ENCODE measurements at places on chromosomes 4 and X.

- no peak for DNase-seq
These were observed 32.4 kb upstream of the TMLHE start for GRCh38 chrX:155645180-155645579.

- no peak for DNase-seq
These were observed 7.2 kb upstream of the FAM9C start for GRCh38 chrX:13051529-13052172.

- DNase-seq = no peak
These were observed 506.9 kb downstream of the MAGEB5 start for GRCh38 chrX:26722666-26723428.

GRCh38 chr4:53116954-53117353 is 248.9 kb downstream of the SCFD2 start:
- DNase-seq = no peak

- no peak for DNase-seq
These were observed 3.4 kb upstream of the IGBP1 start for GRCh38 chrX:70129816-70130215.

- no peak for DNase-seq
These were observed 247.7 kb upstream of the ARSJ start for GRCh38 chr4:114226968-114227760.

DNA sequence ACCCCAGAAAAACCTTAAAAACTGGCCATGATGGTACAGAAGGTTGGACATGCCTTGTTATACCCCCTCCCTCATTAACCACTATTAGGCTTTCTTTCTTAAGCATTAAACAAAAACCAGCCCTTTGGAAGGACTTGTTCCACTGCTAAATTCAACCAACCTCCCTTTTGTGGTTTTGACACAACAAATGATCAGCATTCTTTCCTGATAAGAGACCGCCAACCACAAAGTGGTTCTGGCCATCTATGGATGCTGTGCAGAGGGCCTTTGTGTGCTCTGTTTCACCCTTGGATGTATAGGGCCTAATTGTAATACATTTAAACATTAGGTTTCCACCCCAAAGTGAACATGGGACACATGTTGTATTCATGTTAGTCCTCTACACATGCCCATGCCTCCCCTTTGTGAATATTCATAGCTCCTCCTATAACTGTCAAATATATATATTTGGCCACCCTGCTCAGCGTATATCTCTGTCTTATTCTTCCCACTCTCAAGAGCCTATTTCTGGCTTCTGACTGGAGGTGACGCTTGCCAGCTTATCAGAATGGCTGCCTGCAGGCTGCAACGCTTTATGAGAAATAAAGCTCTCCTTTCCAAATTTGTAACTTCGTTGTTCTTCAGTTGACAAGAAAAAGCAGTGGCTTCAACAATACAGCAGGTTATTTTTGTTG is 126.6 kb downstream of the NPNT start:
- no peak for DNase-seq

DNA sequence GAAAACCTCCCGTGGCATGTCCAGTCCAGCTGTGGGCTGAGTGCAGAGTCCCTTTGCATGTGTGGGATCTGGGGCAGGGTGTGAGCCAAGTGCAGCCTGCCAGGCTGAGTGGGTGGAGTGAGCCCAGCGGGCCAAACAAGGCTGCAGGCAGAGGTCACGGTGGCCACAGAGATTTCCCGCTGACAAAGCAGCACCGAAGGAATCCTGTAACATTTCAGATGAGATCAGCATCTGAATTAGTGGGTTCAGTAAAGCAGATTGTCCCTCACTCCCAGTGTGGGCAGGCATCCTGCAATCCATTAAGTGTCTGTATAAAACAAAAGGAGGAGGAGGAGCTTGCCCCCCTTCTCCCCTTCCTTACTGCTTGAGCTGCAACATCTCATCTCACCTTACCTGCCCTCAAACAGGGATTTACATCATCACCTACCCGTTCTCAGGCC is 324.4 kb downstream of the FAT4 start:
- no peak for DNase-seq

- no peak for DNase-seq
These were observed 97.8 kb downstream of the ZNF674 start for GRCh38 chrX:46447384-46447783.

DNA sequence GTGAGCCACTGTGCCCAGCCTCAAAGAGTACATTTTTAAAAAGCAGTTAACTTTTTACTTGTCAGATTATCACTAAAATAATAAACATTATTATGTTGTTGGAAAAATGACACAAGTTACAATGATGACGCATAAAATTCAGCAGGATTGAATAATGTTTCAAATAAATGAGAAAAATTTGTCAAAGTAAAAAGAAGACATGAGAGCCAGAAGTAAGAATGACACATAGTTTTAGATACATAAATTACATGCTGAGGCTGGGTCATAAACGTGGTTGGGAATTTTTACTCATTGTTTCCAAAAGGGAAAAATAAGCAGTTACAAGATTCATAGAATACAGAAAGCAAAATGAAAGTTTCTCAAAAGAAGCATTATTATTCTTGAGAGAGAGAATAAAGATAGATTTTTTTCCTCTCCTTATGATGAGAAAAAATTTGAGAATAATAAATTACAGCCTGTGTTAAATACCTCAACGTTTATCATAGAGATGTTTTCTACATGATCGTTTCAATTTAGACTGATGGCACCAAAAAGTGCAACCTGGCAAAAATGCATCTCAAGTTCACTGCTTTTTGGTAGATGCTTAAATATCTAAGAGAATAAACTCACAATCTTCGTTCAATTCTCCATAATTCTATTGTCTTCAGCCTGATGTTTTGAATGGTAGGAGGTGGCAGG is 40.4 kb downstream of the GUCY1B1 start:
- DNase-seq = no peak

DNA sequence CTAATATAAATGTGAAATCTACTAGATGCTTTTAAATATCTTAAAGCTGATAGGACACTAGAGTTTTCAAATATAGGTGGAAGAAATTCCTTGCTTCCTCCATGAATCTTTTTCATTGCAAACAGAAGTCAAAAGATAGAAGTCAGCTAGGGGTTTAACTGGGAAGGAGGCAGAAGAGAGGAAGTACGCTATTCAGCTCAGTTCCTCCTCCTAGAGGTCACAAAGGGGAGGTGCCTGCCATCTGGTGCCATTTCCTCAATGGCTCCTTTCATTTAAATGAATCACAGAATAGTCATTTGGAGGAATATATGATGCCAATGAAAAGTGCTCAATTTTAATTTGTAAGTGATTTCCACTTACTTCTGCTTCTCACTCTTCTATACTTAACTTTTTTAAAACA is 8.5 kb downstream of the COL25A1 start:
- no peak for DNase-seq

- DNase-seq = no peak
These were observed 423 bp downstream of the CRMP1 start for GRCh38 chr4:5892323-5893003.

DNA sequence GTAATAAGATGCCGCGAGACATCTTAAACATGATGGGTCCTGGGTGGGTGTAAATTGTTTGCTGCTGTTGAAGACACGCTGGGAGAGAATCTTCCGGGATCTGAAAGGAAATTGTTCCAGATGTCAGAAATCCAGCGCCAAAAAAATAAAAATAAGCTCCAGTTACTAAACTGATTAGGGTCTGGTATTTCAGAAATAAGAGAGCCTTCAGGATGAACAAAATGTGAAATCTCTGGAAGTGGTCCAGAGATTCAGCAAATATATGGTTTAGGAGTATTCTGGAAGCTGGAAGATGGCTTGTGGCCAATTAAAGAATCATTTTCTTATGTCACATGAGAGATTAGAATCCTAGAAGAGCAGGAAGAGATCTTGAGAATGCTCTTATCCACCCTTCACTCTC is 75.8 kb upstream of the NHS start:
- no peak for DNase-seq

DNA sequence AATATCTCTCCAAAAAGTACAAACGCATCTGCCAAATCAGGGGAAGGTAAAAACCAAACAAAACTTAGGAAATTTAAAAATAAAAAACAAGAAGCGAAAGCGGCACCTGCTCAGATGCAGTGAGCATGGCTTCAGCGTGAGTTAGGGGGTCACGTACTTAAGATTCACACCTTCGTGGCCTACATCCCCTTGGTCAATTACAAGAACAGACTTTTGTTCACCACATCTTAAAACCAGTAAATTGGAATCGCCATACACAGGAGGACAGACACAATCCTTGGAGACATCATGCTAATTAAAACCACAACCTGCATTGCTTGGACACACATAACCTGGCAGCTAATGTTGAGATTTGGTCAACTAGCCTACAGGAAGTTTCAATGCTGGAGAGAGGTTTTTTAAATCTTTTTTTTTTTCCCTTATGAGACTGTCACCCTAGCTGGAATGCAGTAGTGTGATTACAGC is 12.5 kb upstream of the SEL1L3 start:
- DNase-seq = no peak

GRCh38 chr4:175651756-175652310 is 160.2 kb downstream of the GPM6A start:
- DNase-seq = no peak

DNA sequence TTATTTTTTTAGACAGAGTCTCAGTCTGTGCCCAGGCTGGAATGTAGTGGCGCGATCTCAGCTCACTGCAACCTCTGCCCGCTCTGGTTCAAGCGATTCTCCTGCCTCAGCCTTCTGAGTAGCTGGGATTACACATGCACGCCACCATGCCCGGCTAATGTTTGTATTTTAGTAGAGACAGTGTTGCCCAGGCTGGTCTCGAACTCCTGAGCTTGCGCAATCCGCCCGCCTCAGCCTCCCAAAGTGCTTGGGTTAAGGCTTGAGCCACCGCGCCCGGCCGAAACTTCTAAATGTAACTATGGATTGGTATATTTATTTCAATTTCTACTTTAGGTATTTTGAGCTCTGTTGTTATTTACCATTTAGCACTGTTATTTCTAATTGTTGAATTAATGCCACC is 79.4 kb downstream of the FAM193A start:
- no peak for DNase-seq

GRCh38 chr4:102620697-102621497 is 119.7 kb downstream of the NFKB1 start:
- peak; percentile 87 for DNase-seq

GRCh38 chrX:153954558-153955227 is 10.2 kb upstream of the RENBP start:
- no peak for DNase-seq

GRCh38 chr4:176230836-176231235 is 35.5 kb upstream of the SPATA4 start:
- DNase-seq = no peak

DNA sequence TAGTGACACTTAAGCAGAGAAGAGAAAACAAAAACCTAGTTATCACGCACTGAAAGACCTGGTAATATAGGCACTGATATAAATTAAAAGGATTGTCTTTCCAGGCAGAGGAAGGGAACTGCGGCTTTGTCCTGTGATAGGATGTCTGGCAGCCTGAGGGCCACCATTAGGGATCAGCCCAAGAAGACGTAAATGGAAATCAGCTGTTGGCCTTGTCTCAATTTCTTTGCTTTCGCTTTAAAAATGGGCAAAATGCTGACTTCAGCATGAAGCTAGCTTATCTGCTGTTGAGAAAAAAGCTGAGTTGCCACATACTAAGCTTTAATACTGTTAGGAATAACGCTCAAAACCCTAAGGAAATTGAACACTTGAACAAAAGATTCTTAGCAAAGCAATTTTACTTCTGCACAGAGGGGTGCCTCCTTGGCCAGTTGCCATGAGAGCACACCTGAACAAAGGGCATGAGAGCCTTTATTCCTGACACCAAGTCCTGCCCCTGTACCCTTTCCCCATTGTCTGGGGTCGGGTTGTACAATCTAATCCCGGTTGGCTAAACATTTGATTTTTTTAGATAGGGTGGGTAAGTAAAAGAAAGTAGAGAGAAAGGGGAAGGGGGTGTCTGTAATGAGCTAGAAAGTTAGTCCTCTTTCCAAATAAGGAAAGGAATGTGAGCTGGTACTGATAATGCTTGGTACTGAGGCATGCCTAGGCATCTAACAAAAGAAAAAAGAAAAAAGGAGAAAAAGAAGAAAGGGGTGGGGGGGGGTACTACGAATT is 85.1 kb upstream of the UCP1 start:
- DNase-seq = peak; percentile 94

DNA sequence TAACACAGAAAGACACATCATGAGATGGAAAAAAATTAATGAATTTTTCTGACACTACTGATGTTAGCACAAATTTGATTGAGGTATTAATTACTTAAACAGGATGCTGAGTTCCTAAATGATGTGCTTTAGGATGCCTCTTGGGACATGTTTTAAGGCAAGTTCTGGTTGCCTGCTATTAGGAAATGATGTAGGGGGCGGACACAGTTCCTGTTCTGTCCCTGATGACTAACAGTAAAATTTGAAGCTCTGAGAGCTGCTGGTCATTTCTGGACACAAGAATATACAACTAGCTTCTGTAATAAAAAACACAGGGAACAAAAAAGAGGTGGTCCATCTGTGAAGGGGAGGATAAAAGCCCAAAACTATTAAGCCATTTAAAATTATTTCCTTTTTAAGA is 163.2 kb upstream of the ETNPPL start:
- DNase-seq = no peak

- DNase-seq = no peak
These were observed at the start of gene PARM1 for GRCh38 chr4:74932832-74933561. PARM1 (plus strand) TSS chr4:74933116; CDS start chr4:74933328, 212 bp downstream.

- DNase-seq = no peak
These were observed 89.3 kb downstream of the RLIM start for GRCh38 chrX:74525116-74525515.

GRCh38 chr4:26075583-26075982 is 161.6 kb downstream of the SMIM20 start:
- no peak for DNase-seq

DNA sequence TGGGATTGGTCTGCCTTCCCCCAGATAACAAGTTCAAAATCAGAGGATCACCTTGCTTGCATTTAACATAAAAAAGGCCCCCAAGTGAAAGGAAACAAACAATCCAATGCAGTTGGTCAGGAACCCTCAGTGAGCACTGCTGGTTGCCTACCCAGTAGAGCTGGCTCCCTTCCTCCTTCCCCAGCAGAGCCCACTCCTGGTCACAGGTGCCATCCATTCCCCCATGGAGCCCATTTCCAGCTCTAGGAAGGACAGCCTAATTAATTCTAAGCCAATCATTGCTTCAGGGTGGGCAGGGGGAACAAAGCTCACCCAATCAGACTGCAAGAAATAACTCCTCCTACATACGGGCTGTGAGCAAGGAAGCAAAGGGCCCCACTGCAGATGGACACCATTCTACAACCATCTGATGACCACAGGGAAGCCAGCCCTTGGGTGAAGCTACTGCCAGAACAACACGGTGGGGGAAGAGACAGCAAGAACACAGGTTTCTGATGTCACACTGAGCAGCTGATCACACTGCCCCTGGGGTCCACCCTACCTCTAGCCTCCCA is 86.5 kb downstream of the SH3KBP1 start:
- no peak for DNase-seq

DNA sequence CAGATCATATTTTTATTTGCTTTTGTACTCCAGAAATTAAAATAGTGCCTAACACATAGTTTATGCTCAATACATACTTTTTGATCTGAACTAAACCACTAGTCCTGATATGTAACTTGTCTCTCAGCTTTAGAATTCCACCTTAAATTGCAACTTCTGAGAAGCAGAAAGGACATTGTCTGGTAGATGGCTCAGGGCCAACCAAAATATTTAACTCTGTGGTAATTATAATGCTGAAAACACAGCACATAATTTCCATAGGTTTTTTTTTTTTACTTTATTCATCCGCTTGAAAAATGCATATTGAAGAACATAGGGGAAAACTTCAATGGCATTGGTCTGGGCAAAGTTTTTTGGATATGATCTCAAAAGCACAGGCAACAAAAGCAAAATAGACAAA is 59.3 kb downstream of the AREG start:
- no peak for DNase-seq

Data from SK-N-MC (cell line).